Ovary (tissue), 10 donors: ENCODE measurements at places on chromosomes 3 and 15.

DNA sequence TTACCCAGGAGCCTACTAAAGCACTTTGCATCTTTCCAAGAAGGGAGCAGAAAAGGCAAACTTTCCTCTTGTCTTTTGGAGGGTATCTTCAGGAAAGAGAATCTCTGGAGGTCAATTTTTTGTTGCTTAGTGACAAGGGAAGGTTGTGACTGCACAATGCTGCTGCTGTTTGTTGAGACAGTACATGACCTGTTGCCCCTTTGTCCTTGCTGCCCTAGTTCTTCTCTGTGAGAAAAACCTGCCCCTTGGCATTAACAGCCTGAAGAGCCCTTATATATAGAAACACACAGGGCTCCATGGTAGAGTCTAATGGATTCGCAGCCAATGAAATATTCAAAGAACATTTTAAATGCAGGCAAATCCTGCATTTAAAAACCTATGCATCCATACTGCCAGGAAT, 20.3 kb downstream of the KLHDC8B start:
- no peak overlapping the region for H3K4me3 ChIP-seq
- no peaks in the 10 kb centered on the region for H3K27me3 ChIP-seq
- H3K27ac ChIP-seq: no peak overlapping the region
- no peak for DNase-seq
- H3K36me3 ChIP-seq: no peaks in the 10 kb centered on the region

GRCh38 chr3:122987736-122988319, 39.7 kb downstream of the SEMA5B start:
- no peak for DNase-seq
- no peaks in the 10 kb centered on the region for H3K27me3 ChIP-seq
- no peak overlapping the region for H3K27ac ChIP-seq
- H3K4me3 ChIP-seq: no peak overlapping the region
- no peaks in the 10 kb centered on the region for H3K4me1 ChIP-seq

DNA sequence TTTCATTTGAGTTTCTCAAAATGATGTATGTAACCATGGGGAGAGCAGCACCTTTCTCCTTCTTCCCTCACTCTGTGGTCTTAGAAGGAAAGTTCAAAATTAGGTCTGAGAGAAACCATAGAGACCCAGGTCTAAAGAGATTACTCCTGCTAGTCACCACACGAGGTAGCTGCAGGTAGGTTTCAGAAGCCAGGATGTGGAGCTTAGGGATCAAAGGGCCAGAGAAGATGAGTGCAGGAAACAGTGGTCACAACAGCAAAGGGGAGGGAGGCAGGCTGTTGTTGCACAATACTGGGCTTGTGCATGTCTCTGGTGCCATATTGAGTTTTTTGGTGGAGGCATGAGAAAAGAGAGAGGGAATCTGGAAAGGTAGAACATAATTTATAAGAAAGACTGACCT, 583.6 kb downstream of the AGBL1 start:
- H3K27me3 ChIP-seq: no peaks in the 10 kb centered on the region
- no peak for DNase-seq
- H3K27ac ChIP-seq: no peak overlapping the region
- no peak overlapping the region for H3K4me3 ChIP-seq

DNA sequence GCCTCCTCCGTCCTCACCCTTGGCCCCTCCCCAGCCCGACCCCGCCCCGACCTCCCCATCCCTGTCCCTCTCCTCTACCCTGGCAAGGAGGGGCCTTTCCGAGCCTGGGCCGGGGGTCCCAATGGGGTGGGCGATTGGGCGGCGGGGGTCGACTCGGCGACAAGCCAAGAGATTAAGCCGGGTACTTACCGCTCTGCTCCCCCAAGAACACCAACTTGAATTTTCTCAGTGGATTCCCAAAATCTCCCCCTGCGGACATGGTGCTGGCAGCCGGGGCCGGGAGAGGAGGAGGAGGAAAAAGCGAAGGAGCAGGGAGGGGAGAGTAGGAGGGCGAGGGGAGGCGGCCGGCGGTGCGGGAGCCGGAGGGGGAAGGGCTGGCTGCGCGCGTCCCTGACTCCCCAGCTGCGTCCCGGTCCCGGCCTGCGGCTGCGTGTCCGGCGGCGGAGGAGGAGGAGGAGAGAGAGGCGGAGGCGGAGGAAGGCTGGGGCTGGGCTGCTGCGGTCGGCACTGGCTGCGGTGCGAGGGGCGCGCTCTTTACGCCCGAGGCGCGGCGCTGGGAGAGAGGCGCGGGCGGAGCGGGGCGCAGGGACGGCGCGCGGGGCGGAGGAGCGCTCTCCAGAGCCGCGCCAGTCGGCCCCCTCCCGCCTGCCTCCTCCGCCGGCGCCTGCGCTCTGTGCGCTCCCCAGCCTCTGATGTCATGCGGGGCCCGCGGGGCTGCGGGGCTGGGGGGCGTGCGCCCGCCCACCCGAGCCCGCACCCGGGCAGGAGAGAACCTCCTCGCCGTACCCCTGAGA, at the start of gene RAB6B:
RAB6B (minus strand) TSS at position 675 of the 794 bp plus-strand sequence; CDS start at position 259, 416 bp downstream.
- peaks cover 5% of the 10 kb centered on the region for H3K4me1 ChIP-seq
- peak within 1 kb of the TSS; percentile 51 for H3K4me3 ChIP-seq
- H3K36me3 ChIP-seq: no peaks in the 10 kb centered on the region
- H3K27me3 ChIP-seq: no peaks in the 10 kb centered on the region

GRCh38 chr3:31532587-31533168, at the start of gene STT3B:
STT3B (plus strand) TSS chr3:31532925; CDS start chr3:31532999, 74 bp downstream.
- no peaks in the 10 kb centered on the region for H3K36me3 ChIP-seq
- H3K27me3 ChIP-seq: no peaks in the 10 kb centered on the region
- H3K27ac ChIP-seq: peak within 1 kb of the TSS; percentile 93
- peak within 1 kb of the TSS; percentile 71 for H3K4me3 ChIP-seq
- DNase-seq: no peak
